DMS153 (cell line): ENCODE measurements at places on chromosomes 2 and 18.
A peak's percentile ranks its signal among the peaks of the same experiment; 100 is the strongest.

- DNase-seq, result no peak
These were observed 290.8 kb downstream of the PRKCE start for GRCh38 chr2:45942237-45942738.

GRCh38 chr2:69946351-69947324, 14.8 kb downstream of the ASPRV1 start:
- no peak for DNase-seq

- no peak for DNase-seq
These were observed 29.0 kb downstream of the RPL37A start for GRCh38 chr2:216527600-216527999.

DNA sequence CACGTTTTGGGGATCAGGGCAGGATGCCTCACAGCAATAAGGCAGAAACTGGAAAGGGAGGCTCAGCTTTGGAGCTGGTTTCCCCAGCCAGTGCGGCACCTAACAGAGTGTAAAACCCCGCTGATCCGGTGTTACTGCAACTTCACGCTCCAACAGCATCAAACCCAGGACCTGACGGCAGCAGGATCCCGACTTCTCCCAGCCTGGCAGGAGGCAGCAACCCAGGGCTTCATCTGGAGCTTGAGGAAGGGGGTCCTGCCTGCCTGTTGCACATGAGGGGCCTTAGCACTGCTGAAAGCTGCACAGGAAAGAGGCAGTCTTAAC, 209.8 kb downstream of the MGAT5 start:
- no peak for DNase-seq

GRCh38 chr2:18630101-18630500, 40.7 kb upstream of the NT5C1B start:
- DNase-seq, result no peak

- peak; percentile 14 for DNase-seq
These were observed 177.9 kb upstream of the RAB6C start for GRCh38 chr2:129801575-129801974.

GRCh38 chr2:208375491-208376068, 31.0 kb upstream of the PTH2R start:
- no peak for DNase-seq

GRCh38 chr18:35941299-35941698, 31.2 kb upstream of the RMP24 start:
- no peak for DNase-seq

GRCh38 chr2:217953011-217953481, 49.7 kb downstream of the TNS1 start:
- DNase-seq, result no peak

- no peak for DNase-seq
These were observed 80.9 kb downstream of the GALNT1 start for GRCh38 chr18:35662293-35663062.

DNA sequence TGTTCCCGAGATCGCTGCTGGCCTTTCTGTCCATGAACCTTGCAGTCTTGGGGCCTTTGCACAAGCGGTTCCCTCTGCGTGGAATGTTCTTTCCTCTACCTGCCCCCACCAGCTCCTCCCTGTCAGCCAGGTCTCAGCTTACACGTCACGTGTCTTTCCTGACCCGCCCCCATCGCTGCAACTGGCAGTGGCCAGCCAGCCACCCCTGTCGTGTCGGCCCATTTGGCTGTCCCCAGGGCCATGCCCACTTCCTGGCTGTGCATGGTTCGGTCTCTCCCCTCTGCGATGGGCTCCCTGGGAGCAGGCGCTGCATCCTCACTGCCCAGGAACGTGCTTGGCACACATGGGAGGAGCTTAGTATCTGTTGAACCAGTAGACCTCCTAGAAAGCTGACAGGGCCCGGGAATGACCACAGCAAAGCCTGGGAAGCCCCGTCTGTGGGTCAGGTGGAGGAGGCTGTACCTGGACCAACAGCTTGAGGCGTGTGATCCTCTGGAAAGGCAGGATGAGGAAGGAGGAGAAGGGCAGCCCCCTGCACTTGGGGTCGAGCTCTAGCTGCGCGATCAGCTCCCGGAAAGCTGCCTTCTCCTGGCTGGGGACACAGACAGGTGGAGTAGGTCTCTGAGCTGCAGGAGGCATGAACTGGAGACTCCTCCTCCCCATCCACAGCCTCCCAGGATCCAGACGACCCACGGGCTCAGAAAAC, 21.0 kb downstream of the SNORC start:
- DNase-seq, result peak; percentile 82

GRCh38 chr2:217979151-217979811, 23.5 kb downstream of the TNS1 start:
- DNase-seq, result no peak

DNA sequence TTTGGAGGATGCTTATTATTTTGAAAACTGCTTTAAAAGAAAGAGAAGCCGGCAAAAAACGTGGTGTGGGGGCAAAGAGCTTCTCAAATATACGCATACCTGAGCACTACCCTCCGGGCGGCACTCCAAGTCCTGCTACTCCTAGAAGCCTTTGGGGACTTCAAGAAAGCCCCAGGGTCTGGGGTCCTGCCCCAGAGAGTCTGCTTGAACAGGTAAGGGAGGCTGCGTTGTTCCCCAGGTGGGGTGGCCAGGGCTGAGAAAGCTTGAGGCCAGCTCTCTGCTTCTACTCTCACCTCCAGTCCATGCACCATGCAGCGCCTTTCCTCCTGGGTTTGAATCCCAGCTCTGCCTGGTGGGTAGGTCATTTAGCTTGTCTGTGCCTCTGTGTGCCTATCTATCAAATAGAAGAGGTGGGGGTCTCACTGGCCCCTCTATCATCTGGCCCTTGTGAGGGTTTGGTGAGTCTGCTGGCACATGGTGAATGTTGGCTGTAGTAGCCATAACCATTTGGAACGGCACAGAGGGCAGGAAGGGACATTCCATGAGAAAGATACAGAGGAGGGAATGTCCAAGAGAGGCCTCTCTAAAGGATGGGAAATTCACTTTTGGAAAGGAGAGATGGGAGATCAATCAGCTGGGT, 19.5 kb downstream of the MALL start:
- DNase-seq, result no peak
